Upper lobe of right lung (tissue), 1 donor: ENCODE measurements at places on chromosomes 1 and 21. TPM values are rescaled to one million over a fixed set of nuclear protein-coding genes. Genes with fewer than 3 reads are reported as not detected.

- DNase-seq, result no peak
Measured at GRCh38 chr1:1122981-1123480, 7.1 kb upstream of the C1orf159 start.

DNA sequence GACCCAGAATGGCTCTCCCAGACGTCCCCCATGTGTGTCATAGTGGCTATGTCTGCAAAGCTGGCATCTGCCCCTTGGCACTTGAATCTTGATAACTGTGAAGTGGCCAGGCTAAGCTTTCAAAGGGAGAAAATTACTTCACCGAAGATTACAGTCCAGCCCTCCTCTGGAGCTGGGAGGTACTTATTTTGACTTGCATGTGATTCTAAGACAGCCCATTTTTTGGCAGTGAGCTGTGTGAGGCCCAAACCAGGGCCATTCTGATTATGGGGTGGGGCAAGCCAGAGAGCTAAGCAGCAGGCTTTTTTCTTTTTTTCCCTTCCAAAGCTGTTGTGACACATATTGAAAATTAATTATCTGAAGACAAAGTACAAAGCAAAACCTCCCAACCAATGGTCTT lies 42.1 kb upstream of the C8B start:
- DNase-seq, result no peak

Gene ANGPTL3
- not detected for total RNA-seq

GRCh38 chr1:110259770-110260169 lies 49.7 kb downstream of the KCNC4 start:
- DNase-seq, result no peak

DNA sequence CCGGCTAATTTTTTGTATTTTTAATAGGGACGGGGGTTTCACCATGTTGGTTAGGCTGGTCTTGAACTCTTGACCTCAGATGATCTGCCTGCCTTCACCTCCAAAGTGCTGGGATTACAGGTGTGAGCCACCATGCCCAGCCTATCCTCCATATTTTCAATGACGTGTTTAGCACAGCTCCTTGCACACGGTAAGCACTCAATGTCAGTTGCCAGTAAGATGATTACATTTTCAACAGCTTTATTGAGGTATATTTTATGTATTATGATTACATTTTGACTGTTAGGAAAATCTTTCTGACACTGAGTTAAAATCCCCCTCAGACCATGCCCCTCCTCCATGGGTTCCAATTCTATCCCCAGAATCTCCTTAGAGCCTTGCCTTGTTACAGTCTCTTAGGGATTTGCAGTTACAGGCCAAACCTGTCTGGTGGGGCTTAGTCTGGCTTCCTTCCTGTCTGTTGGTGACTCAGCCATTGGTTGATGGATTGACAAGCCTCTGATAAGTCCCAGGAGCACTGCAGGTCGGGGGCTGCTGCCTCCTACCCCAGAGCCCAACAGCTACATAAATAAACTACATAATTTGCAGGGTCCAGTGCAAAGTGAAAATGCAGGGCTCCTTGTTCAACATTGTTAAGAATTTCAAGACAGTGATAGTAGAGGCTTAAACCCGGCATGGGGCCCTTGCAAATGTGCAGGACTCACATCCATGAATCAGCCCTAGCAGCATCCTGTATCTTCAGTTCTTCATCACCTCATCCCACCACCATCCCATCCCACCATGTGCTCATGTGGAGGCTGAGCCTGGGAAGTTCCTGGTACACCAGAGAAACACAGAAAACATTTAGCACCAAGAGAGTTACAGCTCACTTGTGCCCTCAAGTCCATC lies 23.4 kb downstream of the COA7 start:
- no peak for DNase-seq

DNA sequence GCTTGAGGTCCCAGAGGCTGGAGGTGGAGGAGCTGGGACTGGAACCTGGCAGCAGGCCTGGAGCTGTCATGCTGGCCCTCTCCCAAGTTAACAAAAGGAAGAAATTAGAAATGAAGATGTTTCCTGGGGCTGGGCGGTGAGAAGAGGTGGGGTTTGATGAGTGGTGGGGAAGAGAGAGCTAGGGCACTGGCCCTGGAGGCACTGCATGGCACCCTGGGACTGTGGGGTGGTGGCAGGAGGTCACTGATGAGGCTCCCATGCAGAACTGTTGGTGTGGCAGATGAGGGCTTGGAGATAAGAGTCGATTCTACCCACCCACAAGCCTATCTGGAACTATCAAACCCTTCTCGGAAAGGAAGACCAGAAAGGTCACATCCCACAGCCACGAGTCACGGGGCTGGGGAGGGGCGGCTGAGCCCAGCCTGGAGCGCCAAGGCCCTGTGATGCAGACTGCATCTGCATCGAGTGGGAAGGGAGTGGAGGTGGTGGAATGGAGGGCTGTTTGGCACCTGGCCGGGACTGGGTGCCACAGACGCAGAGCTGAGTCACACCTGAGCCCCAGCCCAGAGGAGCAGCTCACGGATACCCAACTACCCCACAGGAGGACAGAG lies 29.4 kb downstream of the MRPL37 start:
- no peak for DNase-seq

DNA sequence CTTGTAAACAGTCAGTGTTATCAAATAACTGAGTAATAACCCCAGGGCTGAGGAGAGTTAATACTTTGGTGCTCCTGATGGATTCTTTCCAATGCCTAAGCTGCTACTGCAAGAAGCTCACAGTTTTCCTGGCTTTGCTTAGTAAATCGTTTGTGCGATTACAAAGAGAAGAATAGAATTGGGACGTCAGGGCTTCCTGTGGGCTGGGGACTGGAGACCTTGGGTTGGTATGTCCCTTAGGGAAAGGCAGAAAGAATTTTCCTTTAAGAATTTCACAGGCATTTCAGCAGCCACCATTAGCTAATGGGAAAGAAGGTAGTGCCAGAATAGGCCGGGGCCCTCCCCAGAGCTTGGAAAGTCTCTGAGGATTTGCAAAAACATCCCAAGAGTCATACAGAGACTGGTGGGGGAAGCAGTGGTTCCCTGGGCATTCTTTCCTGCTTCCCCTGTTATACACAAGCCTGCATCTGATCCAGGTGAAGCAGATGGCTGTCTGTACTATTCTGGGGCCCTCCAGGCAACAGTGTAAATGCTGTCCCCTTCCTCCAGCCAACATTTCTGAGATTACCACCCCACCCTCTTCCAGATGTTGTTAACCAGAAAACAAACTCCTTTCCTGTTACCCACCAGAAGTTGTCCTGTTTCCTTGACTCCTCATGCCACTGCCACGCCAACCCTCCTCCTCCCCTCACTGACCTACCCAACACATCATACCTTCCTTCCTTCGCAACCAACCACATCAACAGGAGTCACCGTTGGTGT lies 40.2 kb downstream of the PLXNA2 start:
- DNase-seq, result no peak

Gene CELA3A
- total RNA-seq, result not detected

Gene GTF2B
- 20.8 TPM for total RNA-seq

DNA sequence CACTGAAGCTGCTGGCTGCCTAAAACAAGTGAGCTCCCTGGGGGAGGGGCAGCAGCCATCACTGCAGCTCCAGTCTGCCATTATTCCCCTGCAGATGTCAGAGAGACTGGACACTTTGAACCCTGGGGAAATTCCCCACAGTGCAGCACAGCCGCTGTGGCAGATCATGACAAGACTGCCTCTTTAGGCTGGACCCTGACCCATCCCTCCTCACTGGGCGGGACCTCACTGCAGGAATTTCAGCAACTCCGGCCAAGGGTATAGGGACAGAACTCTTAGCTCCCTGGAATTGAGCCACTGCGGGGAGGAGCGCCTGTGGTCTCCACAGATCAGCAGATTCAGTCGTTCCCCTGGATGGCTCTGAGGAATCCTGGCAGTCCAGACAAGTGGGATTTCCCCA lies 964.6 kb downstream of the BRINP3 start:
- DNase-seq, result no peak

Gene CFHR3
- 0.23 TPM for total RNA-seq

GRCh38 chr1:41963636-41964035 lies 44.9 kb upstream of the HIVEP3 start:
- DNase-seq, result no peak

- DNase-seq, result no peak
Measured at GRCh38 chr1:97084546-97084945, 363.0 kb downstream of the PTBP2 start.

Gene LAMC2
- 42.2 TPM for total RNA-seq

DNA sequence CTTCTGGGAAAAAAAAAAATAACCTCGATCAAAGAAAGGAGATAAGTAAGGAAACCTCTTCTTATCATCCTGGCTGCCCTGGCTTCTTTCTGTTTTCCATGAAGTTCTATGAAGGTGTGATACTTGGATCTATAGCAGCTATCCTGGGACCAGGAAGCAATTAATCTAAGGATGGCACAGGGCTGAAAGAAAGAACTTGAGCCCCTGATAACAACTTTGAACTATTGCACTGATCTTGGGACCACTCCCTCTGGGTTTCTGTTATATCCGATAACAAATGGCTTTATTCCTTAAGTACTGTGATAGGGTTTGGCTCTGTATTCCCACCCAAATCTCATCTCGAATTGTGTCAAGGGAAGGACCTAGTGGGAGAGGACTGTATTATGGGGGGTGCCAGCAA lies 104.1 kb downstream of the DAB1 start:
- DNase-seq, result no peak

- no peak for DNase-seq
Measured at GRCh38 chr1:210917560-210918169, 216.3 kb downstream of the KCNH1 start.

DNA sequence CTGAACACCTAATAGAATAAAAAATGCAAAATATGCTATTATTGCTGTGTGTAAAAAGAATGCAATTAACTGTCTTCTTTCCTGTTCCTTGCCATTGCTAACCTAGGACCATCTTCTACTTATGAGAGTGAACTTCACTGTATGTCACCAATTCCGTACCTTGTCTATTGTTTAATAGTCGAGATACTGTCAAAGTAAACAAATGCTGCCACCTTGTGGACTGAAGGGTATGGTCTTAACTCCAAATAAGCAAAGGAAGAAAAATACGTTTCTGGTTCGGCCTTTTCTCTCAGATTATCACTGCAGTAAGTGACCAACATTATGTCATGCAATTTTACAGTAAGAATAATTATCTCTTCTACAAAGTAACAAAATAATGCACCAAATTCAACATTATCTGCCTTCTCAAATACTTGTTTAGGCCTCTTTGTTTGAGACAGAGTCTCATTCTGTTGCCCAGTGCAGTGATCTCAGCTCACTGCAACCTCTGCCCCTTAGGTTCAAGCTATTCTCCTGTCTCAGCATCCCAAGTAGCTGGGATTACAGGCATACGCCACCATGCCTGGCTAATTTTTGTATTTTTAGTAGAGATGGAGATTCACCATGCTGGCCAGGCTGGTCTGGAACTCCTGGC lies 133.4 kb downstream of the COP1 start:
- no peak for DNase-seq

GRCh38 chr21:34630536-34631143 lies 15.7 kb upstream of the RCAN1 start:
- DNase-seq, result no peak

- DNase-seq, result no peak
Measured at GRCh38 chr1:109231066-109231465, 17.3 kb downstream of the SARS1 start.

- DNase-seq, result no peak
Measured at GRCh38 chr1:6960860-6961259, 175.6 kb downstream of the CAMTA1 start.

GRCh38 chr1:3717715-3718601 lies 34.3 kb upstream of the CCDC27 start:
- no peak for DNase-seq

- no peak for DNase-seq
Measured at GRCh38 chr1:38129971-38130370, 83.4 kb upstream of the POU3F1 start.

DNA sequence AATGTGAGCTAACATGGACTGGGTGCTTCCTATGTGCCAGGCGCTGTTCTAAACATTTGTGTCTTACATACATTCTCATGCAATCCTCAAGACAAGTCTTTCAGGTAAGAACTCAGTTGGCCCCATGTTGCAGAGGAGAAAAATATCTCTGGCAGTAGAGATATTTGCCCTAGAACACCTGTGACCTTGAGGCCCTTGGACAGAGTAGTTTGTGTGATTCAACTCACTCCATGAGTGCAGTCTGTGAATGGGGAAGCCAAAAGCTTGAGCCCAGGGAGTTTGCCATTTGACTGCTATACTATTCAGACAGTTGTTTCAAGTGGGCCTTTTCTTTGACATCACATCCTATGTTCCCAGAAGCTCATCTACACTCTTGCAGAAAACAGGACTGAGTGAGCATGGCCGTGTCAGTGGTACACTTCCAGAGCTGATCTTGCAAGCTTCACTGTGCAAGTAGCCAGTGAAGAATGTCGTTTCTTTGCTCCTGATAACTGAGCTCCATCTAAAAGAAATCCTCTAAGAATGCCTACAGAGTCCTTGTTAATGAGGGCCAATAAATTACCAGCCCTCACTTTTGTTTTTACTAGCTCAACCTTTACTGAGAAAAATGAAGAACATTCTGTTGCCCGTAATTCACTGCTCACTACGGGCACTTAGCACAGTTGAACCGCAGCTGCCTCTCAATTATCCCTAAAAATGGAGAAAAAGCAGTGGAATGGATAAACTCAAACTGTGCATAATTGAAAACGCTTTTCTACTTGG lies 98.7 kb upstream of the C8B start:
- DNase-seq, result no peak

DNA sequence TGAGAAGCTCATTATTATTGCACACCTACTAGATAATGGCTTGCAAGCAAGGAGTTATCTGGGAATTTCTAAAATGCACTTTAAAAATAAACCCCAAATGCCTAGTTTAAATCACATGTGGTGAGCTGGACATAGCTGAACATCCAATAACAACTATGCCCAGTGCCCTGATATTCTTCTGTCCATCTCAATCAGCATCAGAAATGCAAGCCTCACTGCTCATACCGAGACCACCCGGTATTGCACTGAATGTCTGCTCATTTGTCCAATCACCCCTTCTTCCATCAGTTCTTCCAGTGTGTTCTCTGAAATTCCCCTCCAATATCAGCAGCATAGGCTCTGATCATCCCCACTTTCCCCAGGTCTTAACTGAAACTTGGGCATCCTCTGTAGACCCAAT lies 383.8 kb downstream of the DSCAM start:
- DNase-seq, result no peak

GRCh38 chr1:220386494-220387195 lies 114.4 kb upstream of the RAB3GAP2 start:
- no peak for DNase-seq

- DNase-seq, result no peak
Measured at GRCh38 chr1:118210723-118211110, 25.7 kb upstream of the SPAG17 start.

- DNase-seq, result peak; percentile 39
Measured at GRCh38 chr1:30405081-30405480, 318.3 kb downstream of the MATN1 start.

GRCh38 chr1:157105988-157106812 lies 6.6 kb upstream of the ETV3L start:
- peak; percentile 73 for DNase-seq

- DNase-seq, result peak; percentile 74
Measured at GRCh38 chr1:226736908-226737818, 1.9 kb downstream of the ITPKB start.
